ENCODE measurements at places on chromosomes 7 and 10.

DNA sequence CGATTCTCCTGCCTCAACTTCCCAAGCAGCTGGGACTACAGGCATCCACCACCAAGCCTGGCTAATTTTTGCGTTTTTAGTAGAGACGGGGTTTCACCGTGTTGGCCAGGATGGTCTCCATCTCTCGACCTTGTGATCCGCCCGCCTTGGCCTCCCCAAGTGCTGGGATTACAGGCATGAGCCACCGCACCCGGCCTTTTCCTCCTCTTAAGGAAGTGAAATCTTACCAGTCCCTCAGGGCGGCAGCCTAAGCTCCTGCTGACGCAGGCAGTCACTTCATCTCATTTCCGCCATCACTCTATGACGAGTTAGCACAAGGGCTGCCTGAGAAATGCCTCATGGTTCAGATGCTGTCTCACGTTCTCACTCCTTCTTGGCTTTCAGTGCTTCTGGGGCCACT, 246.0 kb upstream of the SHH start:
- no peak for DNase-seq

DNA sequence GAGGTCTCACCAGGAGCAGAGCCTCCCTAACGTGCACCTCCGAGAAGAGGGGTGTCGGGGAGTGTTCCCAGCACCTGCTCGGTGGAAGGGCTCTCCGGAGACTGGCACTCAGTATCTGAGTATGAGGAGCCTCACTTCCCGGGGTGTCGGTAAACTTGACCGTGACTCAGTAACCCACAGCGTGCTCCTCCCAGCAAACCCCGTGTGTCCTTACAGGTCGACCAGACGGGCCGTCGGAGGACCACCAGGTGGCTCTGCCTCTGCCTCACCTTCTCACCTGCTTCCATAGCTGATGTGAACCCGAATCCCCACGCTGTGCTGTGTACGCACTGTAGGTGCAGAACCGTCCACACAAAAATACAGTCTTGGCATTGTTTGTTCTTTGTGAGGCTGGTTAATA, 29.0 kb upstream of the KNDC1 start:
- no peak for DNase-seq

- no peak for DNase-seq
Observed at GRCh38 chr10:129966370-129966888, 2.4 kb upstream of the EBF3 start.

DNA sequence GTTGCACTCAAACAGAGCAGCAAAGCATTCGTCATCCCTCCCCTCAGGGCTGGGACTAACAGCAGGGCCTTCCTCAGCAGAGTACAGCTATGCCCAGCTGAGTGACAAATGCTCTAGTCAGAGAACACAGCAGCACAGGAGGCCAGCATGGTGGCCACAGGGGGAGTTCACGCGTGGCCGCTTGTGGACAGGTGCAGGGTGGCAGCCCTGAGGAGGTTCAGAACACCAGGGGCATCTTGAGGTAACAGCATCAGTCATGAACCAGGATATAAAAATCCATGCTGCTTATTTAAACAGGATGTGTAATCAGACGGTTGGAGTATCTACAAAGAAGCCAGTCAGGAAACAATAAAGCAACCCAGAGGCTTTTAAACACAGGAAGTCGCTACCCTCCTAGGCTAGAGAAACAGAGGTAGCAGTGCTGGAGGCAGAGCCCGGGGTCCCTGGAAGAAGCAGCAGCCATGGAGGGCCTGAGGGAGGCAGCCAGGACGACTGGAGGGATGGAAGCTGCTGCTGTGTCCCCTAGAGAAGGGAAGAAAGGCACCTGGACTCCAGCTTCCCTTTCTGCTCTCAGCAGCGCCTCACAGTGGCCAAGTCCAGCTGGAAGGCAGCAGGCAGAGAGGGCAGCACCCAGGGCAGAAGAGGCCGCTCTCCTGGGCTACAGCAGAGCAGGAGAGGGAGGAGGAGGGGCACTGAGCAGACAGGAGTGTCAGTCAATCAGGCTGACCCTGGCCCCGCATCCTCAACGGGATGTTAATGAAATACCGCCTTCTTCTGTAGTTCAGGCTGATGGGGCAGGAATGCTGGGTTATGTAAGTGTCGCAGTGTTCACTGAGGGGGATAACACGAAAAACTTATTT, 70.8 kb upstream of the UCN3 start:
- DNase-seq = no peak

GRCh38 chr10:87960230-87960629, 96.8 kb downstream of the PTEN start:
- no peak for DNase-seq

DNA sequence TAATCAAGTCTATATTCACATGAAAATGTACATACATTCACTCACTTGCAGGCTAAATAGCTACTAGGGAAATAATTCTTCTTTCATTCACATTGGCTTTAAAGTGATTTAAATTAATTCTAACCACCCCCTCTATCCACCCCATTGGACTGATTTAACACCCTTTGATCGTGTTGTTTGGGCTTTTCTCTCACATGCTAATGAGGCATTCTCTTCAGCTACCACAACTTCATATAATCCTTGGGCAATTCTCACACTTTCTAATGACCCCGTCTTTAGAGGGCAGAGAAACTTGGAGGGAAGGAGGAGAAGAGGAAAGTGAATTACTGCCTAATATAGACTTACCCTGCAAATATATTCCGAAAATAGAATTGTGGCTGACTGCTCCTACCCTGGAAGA, 24.6 kb downstream of the GRM3 start:
- DNase-seq = no peak

- no peak for DNase-seq
Observed at GRCh38 chr10:129719889-129720590, 244.0 kb downstream of the EBF3 start.

DNA sequence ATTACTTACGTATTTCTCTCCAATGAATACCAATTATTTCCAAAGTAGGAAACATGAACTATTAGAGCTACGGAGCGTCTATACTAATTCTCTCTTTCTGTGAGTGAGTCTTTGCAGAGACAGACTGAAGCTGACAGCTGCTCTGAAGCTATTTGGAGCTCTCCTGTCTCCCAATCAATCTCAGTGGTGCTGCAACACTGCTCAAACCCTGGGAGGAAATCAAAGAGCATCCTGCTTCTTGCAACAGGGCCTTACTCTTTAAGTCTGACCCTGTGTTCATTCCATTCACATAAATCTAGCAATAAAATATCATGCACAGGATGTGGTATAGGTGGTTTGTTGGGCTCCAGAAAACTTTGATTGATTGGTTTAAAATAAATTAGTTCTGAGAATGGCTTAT, 685.7 kb upstream of the IGFBP3 start:
- DNase-seq = no peak

- DNase-seq = no peak
Observed at GRCh38 chr10:96840841-96841518, 8.9 kb downstream of the LCOR start.

DNA sequence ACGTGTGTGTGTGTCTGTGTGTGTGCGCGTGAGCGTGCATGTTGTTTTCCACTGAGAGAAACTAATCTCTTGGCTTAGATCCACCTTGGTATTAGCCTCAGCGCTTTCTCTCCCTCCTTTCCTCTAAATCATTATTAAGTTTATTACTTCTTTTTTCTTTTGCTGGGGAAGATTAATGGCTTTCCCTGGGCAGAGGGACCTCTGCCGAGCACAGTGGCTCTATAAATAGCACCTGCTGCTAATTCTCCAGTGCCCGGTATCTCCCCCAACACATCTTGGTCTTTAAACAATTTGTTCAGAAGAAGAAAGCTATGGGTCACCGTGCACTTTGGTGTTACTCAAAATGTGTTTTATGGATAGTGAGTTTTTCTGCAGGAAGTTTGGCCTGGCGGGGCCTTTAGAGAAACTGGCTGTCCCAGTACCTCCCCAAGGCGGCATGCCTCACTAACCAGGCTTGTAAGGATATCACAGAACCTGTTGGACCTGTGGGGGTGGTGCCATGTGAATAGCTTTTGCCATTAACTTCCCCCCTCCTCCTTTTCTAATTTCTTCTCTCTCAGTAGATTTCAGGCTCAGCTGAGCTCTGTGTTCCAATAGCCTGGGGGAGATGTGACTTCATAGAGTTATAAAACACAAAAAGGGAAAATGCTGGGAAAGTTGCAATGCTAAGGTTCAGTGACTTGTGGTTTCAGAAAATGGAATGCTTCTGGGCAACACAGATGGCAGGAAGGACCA, 70.1 kb upstream of the RAB11FIP2 start:
- DNase-seq = no peak

DNA sequence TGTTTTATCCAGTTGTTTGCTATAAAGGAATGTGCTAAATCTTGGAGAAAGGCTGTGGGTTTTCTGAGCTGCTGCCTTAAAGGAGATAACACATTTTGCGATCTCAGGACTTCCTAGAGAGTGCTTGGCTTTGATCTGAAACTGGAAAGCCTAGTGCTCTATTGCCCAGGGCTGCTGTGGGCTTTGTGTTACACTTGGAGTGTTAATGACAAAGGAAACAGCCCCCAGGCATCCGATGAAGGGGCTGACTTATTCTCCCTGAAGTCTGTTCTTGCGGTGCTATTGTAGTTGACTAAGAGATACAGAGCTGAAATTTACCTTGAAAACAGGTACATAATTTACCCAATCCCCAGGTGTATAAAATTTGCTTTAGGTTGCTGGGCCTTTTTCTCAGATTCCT, 74.5 kb downstream of the SND1 start:
- no peak for DNase-seq

- no peak for DNase-seq
Observed at GRCh38 chr7:135970045-135970444, 7.1 kb downstream of the MTPN start.

GRCh38 chr7:15197042-15197977, 294.8 kb upstream of the DGKB start:
- no peak for DNase-seq

DNA sequence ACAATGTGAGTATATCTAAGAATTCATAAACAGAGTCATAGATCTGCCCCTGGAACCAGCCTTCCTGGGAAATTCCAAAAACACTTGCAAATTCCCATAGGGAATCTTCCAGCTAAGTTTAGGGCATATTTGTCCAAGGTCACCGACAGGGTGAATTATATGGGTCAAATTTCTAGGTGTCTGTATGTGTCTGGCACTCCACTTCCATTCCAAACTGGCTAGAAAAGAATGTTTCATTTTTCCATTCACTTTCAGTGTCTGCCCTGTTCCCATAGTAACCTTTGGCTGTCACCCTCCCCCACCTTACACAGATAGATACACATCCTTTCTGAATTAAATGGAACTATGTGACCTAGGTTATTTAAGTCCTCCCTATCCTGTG, 230.9 kb downstream of the CREB5 start:
- DNase-seq = no peak

DNA sequence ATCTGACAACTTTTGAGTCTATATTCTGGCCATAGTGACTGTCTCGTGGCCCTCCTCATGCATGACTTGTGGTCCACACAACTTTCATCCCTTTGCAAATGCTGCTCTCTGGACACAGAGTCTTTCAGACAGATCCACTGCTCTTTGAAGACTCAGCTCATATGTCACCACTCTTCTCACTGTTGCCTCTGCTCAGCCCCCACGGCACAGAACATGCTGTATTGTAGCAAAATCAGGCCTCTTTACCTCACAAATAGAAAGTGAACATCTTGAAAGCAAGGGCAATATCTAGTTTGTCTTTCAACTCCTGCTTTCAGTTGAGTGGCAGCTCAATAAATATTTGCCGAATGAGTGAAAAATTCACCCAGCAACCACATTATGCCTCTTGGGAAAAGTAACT, 443.5 kb downstream of the NRG3 start:
- DNase-seq = no peak

DNA sequence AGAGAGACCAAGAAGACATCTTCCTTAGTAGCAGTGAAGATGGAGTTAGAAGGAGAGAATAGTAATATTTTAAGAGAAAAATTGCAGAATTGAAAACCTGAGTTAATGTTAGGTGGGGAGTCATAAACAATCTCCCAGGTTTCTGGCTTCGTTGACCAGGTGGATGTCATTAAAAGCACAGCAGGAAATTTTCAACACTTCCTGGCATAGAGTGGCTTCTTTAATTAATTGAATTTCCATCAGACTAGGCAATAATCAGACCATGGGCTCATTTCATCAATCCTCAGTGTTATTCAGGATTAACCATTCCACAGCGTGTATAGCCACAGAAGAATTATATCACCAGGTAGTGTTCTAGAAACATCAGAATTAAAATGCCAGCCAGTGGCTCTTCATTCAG, 268.2 kb downstream of the CCDC3 start:
- no peak for DNase-seq

GRCh38 chr10:130169136-130169859, 33.1 kb downstream of the GLRX3 start:
- DNase-seq = peak; percentile 38

- no peak for DNase-seq
Observed at GRCh38 chr7:141221007-141221612, 147.2 kb downstream of the TMEM178B start.

- DNase-seq = no peak
Observed at GRCh38 chr7:47043304-47043703, 538.6 kb downstream of the TNS3 start.

DNA sequence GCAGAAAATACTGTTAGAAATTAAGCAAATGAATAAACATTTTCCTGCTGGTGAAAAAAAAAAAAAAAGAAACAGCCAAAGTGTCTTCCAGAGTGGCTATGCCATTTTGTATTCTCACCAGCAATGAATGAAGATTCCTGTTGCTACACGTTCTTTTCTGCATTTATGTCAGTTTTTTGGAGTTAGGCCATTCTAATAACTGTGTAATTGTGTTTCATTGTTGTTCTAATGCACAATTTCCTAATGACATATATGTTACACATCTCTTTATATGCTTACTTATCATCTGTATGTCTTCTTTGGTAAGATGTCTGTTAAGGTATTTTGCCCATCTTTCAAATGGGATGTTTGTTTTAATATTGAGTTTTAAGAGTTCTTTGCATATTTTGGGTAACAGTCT, 213.7 kb downstream of the ITGB1 start:
- DNase-seq = no peak

DNA sequence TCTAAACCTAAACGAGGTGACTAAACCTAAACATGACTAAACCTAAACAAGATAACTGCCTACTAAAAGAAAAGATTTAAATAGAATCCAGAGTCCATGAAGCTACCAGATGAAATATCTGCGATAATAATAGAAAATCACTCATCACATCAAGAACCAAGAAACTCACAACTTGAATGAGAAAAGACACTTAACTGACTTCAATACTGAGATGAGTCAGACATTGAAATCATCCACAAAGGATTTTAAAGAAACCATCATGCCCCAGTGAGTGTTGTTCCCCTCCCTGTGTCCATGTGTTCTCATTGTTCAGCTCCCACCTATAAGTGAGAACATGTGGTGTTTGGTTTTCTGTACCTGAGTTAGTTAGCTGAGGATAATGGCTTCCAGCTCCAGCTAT, 416.0 kb downstream of the CALN1 start:
- DNase-seq = no peak

DNA sequence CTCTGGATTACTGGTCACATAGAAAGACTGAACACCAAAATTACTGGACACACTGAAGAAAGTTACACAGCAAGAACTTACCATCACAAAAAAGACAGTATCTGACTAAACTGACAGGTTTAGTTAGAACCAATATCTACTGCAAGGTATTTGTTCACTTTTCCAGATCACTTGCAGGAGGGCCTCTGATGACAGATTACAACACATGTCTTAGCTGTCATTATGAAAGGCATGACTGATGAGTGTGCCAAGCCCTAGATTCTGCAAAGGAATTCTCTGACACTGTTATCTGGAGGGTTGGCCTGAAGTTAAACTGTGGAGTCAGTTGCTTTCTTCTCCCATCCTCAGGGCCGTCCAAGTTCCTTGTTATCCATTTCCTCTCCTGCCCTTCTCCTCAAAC, 242.7 kb downstream of the KIF20B start:
- DNase-seq = no peak

GRCh38 chr10:73865459-73866442, 8.6 kb downstream of the CAMK2G start:
- DNase-seq = no peak
